ENCODE measurements at places on chromosomes 1 and 21. TPM values are rescaled to one million over a fixed set of nuclear protein-coding genes. Genes with fewer than 3 reads are reported as not detected.
A peak's percentile ranks its signal among the peaks of the same experiment; 100 is the strongest.

- DNase-seq: no peak
These were observed 25.2 kb upstream of the SLAMF9 start for GRCh38 chr1:159979257-159979656.

- DNase-seq: no peak
These were observed 8.0 kb upstream of the RNPC3 start for GRCh38 chr1:103517380-103518047.

DNA sequence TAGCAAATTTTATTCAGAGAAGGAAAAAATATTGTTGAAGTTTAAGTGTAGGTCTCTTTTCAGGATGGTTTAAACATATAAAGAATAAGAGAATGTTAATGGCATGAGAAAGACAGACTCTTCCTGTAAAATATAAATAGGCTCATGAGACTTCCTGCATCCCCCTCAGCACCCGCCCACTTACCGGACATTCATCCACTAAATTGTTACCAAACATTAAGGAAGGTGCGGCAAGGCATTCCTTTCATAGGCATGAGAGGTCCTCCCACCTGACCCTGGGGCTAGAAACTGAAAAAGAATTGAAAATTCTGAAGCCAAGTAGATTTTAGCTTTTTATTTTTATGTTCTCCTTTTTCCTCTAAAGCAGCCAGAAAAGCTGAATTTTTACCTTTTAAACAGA is 10.6 kb upstream of the USP1 start:
- DNase-seq: no peak

DNA sequence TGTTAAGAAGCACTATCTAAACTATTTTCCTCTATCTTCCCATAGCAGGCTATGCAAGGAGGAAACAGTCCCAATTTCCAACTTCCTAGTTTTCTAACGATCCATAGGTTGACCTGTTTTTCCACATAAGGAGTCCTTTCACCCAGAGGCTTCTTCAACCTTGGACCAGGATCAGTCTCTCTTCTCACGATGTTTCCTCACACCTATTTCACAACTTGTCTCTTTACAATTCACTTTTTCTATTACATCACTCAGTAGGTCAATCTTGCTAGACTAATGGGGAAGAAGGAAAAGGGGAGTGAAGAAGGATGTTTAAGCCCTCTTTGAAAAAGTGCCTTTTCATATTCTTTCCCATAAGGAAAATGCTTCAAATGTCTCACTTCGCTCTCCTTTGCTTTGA is 15.9 kb downstream of the PALMD start:
- no peak for DNase-seq

DNA sequence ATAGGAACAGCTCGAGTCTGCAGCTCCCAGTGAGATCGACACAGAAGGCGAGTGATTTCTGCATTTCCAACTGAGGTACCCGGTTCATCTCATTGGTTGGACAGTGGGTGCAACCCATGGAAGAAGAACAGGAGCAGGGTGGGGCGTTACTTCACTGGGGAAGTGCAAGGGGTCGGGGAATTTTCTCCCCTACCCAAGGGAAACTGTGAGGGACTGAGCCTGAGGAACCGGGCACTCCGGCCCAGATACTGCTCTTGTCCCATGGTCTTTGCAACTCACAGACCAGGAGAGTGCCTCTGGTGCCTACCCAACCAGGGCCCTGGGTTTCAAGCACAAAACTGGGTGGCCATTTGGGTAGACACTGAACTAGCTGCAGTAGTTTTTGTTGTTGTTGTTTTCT is 307.1 kb downstream of the AMY1C start:
- DNase-seq: no peak

- no peak for DNase-seq
These were observed 487 bp downstream of the HJV start for GRCh38 chr1:146021050-146021445.

- DNase-seq: no peak
These were observed 37.2 kb upstream of the SIM2 start for GRCh38 chr21:36661511-36662309.

DNA sequence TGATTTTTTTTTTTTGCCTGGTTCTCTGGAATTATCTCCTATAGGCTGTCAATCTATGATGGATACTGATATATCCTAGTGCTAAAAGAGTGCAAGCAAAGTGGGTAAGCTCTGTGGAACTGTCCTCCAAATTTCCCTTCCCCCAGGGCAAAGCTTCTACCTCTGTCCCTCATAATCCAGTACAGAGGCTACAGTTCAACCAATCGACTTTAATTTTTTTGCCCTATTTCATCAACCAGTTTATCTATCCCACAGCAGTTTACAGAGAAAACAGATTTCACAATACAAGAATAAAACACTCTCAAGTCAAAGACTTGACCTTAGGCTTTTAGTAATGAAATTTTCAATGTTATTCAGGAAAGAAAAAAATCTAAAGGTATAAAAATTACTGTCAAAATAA is 13.9 kb downstream of the PUM1 start:
- no peak for DNase-seq

GRCh38 chr1:173823781-173824314 is 625 bp upstream of the DARS2 start:
- DNase-seq: no peak

- DNase-seq: no peak
These were observed 130.7 kb upstream of the BMP8A start for GRCh38 chr1:39360731-39361130.

DNA sequence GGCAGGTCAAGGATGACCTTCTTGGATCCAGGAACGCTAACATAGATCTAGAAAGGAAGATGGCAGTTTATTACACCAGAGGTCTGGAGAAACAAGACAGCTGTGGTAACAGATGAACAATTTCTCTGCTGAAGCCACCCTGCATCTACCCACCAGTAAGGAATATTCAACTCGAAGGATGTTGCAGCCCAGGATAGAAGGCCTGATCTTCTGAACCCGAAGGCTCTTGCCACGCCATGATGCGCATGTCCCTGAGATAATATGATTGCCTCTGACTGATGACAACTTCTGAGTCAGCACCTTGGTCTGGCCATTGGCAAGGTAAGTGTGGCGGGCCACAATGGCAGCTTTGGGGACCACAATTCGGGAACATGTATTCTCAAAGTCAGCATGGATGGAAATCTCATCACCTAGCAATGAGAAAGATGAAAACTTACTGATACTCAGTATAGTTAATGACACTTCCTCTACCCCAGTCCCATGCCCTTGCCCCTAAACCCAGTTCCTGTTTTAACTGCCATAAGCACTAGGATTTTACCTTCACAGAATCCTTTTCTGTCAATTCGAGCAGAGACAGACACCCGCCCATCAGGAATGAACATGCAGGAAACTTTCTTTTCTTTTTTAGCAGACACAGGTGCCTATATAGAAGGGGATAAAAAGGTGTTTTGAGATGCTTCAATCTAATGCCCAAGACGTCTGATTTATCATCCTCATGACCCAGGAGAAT is 1.8 kb downstream of the TXNIP start:
- DNase-seq: peak; percentile 41

DNA sequence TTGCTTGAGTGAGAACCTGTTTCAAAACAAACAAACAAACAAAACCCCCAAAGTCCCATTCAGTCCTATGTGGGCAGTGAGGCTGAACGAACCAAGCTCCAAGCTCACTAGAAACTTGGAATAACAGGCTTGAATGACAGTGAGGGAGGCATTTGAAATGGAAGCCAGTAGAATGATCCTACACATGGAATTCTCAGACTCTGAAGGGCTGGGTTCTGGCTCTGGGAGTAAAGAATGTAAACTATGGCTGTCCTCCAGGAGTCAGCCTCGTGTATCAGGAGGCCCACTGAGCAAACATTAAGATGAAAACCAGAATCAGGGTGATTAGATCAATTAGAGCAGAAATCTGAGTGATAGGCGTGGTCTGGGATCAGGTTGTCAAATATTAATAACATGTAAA is 14.9 kb downstream of the PCP4L1 start:
- DNase-seq: no peak

- DNase-seq: no peak
These were observed 4.5 kb downstream of the AKNAD1 start for GRCh38 chr1:108852221-108852975.

DNA sequence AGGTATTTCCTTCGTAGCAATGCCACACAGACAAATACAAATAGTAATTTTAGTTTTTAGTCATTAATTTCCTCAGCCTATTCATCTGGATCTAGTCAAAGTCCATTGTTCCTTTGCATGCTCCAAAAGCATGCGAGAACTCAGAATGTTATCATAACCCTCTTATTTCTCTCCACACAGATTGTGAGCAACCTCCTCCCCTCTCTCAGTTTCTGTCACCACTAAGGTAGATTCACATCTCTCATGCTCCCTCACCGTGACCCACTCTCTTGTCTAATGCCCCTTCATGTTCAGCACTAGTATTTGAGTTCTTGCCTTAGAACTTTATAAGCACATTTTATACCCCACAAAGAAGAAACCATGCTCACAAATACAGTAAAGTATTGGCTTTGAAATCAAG is 582.4 kb downstream of the PLA2G4A start:
- no peak for DNase-seq

GRCh38 chr1:89607156-89607555 is 25.8 kb upstream of the LRRC8C start:
- DNase-seq: peak; percentile 80

DNA sequence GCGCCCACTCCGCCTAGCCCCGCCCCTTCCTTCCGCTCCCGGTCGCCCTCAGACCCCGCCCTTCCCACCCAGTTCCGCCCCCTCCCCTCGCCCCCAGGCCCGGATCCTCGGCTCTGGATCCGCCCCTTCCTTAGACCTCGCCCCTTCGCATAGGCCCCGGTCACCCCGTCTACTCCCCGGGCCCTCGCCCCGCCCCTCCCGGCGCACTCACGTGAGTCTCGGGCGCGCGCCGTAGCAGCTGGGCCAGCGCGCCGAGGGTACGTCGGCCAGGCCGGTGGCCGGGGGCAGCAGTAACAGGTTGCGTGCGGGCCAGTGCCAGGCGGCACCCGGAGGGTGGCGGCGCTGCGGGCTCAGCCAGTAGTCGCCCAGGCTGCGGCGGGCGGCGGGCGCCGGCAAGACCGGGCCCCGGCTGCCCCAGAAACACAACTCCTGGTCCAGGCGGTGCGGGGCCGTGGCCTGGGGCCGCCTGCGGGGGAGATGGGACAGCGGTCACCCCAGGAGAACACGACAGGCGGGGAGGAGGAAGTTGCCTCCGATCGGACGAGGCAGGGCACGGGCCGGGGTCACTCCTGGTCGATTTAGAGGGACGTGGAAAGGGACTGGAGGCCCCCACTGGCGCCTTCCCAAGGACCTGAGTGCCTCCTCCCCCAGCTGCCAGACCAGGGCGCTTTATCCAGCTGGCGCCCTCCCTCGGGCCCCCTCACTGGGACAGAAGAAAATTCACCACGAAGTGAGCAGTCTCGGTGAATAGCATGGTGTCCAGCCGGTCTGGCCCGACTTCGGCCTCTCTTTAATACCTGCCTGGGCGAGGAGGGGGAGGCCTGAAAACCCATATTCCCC is 10.7 kb downstream of the FAM229A start:
- peak; percentile 97 for DNase-seq

CNTN2 gene
- total RNA-seq: not detected

THAP3 gene
- total RNA-seq: 11.7 TPM

TESK2 gene
- 7.4 TPM for total RNA-seq

C4BPA gene
- total RNA-seq: not detected

HMCN1 gene
- 0.39 TPM for total RNA-seq

SLC25A34 gene
- total RNA-seq: 1.6 TPM
